ENCODE measurements at places on chromosomes 11 and 22. TPM values are rescaled to one million over a fixed set of nuclear protein-coding genes. Genes with fewer than 3 reads are reported as not detected.

SLC22A9 gene
- not detected for polyA plus RNA-seq

CRYBB3 gene
- polyA plus RNA-seq, result 1.4 TPM

GGTLC3 gene
- polyA plus RNA-seq, result not detected

FXYD6 gene
- polyA plus RNA-seq, result 46.4 TPM

POLR2F gene
- 96.9 TPM for polyA plus RNA-seq
